ENCODE measurements at places on chromosomes 4 and X.

DNA sequence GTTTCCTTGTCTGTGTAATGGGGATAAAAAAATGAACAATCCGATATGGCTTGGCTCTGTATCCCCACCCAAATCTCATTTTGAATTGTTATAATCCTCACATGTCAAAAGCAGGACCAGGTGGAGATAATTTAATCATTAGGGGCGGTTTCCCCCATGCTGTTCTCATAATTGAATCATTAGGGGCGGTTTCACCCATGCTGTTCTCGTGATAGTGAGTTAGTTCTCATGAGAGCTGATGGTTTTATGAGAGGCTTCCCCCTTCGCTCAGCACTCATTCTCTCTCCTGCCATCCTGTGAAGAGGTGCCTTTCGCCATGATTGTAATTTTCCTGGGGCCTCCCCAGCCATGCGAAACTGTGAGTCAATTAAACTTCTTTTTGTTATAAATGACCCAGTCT, 633.5 kb downstream of the RAPGEF2 start:
- DNase-seq, result no peak

DNA sequence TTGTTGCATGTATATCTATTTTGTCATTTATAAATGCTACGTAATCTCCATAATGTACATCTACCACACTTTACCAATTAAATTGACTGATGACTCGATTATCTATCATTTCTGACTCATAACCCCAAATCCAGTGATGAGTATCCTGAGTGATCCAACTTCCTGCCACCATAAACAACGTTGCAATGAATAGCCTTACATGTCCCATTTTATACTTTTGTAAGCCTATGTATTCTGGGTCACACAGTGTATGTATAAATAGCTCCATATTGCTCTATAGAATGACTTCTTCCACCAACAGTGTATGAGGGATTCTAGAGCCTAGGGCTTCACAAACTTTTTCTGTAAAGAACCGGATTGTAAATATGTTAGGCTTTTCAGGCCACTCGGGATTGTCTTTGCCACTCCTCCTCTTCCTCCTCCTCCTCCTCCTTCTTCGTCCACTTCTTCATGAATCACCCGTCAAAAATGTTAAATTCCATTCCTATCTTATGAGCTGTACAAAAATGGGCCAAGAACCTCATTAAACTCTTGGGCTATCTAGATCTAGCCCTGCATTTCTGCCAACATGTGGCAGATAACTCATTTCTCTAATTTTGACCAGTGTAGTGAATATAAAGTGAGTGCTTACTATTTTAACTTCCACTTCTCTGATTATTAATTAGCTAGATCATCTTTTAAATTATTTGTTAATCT, 672.2 kb upstream of the AMOT start:
- DNase-seq, result no peak

DNA sequence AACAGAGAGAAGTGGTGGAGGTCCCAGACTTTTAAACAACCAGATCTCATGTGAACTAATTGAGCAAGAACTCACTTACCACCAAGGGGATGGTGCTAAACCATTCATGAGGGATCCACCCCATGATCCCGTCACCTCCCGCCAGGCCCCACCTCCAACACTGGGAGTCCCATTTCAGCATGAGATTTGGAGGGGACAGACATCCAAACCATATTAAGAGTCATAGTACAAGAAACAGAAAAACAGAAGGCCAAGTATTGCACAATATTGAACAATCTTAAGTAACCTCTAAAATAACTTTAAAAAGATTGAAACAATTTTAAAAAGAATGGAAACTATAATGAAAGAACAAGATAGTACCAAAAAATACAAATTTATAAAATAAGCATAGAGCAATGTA, 110.0 kb downstream of the CBR4 start:
- DNase-seq, result no peak

DNA sequence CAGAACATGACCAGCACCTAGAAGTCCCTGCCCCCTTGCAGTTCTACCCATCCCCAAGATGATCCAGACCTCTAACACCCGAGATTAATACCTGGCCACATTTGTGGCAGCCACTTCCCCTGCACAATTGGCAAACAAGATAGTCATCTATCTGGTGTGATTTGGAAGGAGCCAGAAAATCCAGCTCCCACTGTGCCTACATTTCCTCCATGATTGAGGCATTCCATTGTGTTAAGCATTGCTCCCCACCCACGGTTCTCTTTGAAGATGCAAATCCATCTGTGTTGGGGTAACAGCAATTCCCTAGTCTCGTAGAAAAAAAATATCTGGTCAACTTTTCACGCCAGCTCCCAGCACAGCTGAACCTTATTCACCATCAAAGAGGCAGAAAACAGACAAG, 405.0 kb downstream of the BCOR start:
- no peak for DNase-seq

- DNase-seq, result no peak
These were observed 21.9 kb downstream of the MSN start for GRCh38 chrX:65689377-65689776.

GRCh38 chr4:145891958-145892357, 46.7 kb downstream of the ZNF827 start:
- no peak for DNase-seq

- no peak for DNase-seq
These were observed 3.4 kb upstream of the GK start for GRCh38 chrX:30649859-30650258.

- no peak for DNase-seq
These were observed 4.6 kb downstream of the MPP1 start for GRCh38 chrX:154800478-154801210.

Measured in stimulated activated CD8-positive, alpha-beta memory T cell treated with anti-CD3 and anti-CD28 coated beads, Interleukin-7, amount 100 ng/mL, for 48 hours (primary cell).